ENCODE measurements at places on chromosomes 3 and 15.

- DNase-seq = no peak
Observed at GRCh38 chr3:53612508-53612907, 118.1 kb downstream of the CACNA1D start.

DNA sequence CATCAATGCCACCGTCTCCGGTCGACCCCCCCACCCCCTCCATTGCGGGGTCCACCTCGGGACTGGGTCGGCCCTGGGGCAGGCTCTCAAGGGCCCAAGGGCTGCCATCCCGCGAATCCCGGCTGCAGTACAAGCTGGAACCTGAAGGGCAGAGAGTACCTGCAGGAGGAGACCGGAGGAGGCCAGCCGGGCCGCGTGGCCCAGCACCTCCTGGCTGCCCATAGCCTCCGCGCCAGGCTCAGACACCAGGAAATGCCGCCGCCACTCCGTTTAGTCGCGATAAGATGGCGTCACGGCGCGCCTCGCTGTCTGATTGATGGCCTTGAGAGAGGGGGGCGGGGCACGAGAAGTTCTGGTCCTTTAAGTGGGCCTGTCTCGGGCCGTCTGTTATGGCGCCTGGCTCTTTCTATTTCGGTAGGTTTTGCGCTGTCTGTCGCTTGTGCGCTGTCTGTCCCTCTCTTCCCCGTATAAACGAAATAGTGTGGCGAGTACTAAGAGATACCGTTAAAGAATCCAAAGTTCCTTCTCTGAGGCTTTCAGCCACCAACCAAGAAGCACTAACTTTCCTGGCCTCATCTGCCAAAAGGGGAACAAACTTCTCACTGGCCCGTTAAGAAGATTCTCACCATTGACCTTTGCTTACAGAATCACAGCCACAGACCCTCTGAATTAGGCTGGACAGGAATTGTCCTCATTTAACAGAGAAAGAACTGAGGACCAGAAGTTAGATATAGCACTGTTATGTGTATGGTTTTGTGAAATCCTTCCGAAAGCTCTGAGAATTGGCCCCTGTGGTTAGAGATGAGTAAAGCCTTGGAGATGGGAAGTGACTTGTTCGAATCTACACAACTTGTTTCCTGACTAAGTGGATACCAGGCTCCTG, at the start of gene RFT1:
Gene RFT1 (minus strand): TSS at position 257 of the 883 bp plus-strand sequence. CDS start 35 bp downstream, at position 222.
- peak; percentile 97 for DNase-seq

DNA sequence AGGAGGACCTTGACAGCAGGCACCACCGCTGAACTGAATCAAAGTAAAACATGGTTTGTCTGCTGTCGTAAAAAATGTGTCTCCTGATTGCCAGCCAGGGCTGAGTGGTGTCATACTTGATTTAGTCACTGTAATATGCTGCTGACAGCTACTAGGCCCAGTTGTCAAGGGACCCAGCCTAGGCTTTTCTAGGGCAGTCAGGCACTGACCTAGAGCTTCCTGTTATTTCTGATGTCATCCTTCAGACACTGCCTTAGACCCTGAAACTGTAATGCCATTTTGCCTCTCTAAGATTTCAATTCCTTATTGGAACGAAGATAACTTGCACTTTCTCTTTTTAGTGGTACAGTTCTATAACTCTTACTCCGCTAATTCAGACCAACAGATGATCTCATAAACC, 2.6 kb upstream of the MRPL3 start:
- DNase-seq = no peak

DNA sequence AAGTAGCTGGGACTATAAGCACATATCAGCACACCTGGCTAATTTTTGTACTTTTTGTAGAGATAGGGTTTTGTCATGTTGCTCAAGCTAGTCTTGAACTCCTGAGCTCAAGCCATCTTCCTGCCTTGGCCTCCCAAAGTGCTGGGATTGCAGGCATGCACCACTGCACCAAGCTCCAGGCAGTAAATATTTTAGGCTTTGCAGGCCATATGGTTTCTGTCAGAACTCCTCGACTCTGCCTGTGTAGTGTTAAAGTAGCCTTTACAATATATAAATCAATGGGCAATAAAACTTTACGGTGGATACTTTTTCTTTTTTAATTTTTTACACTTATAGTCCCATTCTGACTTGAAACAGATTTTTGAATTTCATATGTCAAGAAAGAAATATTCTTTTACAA, 41.6 kb downstream of the DAG1 start:
- no peak for DNase-seq

DNA sequence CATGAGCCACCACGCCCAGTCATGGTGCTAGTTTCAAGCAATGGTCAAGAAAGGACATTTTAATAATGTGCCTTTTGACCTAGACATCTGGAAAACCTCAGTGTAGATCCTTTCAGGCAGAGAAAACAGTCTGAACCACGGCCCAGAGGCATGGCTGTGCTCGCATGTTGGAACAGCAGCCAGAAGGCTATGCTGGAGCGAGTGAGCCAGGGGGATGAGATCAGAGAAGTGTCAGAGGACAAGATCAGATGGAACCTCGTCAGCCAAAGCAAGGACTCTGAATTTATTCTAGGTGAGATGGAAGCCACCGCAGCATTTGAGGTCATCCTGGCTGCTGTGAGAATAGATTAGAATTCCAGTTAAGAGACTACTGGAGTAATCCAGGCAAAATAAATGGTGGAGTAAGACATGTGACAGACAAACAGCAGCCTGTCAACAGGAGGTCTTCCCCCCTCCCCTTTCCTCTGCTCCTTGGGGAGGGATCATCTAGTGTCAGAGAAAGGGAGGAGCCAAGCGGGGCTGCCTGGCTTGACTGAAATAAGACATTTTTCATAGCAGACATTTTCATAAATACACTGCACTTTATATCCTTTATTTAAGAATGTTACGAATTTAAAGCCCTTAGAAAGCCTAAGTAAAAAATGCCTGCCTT, 40.4 kb upstream of the ACKR4 start:
- peak; percentile 18 for DNase-seq

- no peak for DNase-seq
Observed at GRCh38 chr15:65631503-65631902, 9.8 kb downstream of the SLC24A1 start.

DNA sequence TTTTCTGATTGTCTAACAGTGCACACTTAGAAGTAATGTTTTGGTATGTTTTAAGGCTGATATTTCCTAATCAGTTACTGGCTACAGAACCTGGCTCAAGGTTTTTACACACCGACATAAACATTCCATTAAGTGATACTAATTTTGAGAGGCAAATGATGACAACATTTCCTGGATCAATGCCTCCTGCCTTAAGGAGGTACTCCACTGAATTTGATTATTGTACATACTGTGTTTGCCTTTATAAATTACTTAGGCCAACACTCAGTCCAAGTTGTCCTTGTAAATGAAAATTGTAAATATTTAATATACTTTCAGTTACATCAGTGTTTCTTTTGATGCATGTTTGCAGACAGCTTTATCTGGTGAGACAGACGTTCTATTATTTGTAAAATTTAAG, 24.2 kb upstream of the LXN start:
- no peak for DNase-seq

GRCh38 chr3:131081224-131081623, 54.5 kb downstream of the NEK11 start:
- DNase-seq = no peak

DNA sequence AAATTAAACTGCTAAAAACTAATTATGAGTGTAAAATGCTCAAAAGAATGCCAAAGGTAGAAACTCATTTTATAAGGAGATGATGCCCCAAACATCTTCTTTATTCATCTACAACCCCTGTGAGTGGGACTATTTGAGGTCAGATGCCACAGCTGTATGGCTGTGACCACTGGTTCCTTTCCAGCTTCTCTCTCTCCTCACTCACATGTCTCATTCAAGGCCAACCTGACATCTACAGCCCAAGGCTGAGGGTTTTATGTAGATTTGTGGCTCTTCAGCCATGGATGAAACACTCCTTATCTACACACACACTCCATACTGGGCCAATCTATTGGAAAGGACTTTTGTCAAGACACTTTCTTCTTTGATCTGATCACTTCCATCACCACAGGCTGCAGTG, 231.3 kb downstream of the KCNMB2 start:
- no peak for DNase-seq

- DNase-seq = no peak
Observed at GRCh38 chr3:172138792-172139507, 99.6 kb downstream of the FNDC3B start.

- DNase-seq = no peak
Observed at GRCh38 chr3:156627946-156628569, 46.3 kb upstream of the TIPARP start.

DNA sequence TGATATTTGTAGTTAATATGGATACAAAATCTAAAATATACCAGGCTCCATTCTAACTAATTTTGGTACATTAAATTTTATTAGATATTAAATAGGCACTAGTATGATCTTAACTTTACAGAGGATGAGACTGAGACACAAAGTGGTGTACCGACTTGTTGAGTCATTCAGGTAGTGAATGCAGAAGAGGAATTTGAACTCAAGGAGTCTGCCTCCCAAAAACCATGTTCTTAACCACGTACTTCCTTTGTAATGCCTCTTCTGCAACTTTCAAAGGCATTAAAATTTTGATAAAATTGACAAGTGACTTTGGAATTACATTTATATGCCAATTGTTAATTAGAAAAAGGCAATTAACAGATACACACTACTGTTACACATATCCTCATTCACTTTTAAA, 61.8 kb downstream of the ZBBX start:
- DNase-seq = no peak

GRCh38 chr3:127999509-128000106, 52.6 kb upstream of the SEC61A1 start:
- no peak for DNase-seq

GRCh38 chr3:14404186-14404585, 1.8 kb downstream of the SLC6A6 start:
- no peak for DNase-seq

DNA sequence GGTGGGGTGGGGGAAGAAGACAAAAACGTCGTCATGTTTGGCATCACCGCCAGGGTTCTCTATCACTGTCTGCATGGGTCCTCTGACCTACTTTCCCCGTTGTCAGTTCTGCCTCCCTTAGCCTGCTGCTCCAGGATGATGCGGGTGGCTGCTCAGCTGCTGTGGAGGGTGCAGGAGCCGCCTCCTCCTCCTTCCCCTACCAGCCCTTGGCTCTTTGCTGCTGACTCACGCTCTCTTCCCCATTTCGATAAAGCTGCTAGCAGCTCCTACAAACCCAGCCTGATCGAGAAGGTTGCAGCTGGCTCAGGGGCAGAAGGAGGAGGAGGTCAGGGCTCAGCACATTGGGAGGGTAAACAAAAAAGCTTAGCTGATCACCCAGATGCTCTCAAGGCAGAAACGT, 49.5 kb upstream of the SEC13 start:
- DNase-seq = no peak

GRCh38 chr3:98778852-98779413, 15.8 kb downstream of the ST3GAL6 start:
- DNase-seq = no peak

DNA sequence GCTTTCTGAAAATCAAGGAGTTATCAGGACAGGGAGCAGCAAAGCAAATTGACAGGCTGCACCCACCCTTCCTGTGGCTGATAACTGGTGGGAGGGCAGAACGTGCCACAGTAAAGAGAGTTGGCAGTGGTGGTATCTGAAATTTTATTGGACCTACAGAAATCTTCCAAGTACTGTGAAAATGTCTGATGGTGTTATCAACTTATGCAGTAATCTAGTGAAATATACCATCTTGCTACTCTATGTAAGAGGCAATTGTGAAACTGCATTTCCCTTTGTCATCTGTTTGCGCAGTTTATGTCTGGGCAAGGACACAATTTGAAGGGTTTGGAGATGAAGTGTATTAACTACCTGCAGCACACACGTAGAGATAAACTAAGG, 1.5 kb downstream of the PLCL2 start:
- no peak for DNase-seq

DNA sequence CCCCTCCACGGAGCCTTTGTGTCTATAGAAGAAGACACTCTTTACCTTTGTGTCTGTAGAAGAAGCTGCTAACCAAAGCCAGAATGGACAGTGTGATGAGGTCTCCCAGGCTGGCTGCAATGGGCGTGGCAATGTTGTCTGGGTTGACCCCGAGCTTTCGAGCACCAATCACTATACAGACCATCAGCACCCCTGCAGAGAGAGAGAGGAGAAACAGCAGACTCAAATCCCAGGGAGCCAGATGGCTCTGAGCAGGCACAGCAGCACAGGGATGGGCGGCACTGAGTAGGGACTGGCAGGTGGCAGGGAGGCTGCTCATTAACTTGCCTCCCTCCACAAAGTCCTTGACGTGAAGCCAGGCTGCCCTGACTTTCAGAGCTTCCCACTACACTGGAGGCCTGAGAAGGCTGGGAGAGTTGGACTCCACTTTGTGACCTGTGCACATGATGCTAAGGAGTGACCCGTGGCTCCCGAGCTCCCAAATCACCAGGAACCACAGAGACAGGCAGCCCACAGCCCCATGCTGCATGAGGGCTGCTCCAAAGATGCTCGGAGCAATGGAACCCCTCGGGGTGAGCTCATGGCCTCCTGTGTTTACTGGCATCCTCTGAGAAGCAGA, 53.9 kb downstream of the ROPN1B start:
- no peak for DNase-seq

GRCh38 chr3:125143538-125143937, 69.0 kb downstream of the SLC12A8 start:
- DNase-seq = peak; percentile 73

DNA sequence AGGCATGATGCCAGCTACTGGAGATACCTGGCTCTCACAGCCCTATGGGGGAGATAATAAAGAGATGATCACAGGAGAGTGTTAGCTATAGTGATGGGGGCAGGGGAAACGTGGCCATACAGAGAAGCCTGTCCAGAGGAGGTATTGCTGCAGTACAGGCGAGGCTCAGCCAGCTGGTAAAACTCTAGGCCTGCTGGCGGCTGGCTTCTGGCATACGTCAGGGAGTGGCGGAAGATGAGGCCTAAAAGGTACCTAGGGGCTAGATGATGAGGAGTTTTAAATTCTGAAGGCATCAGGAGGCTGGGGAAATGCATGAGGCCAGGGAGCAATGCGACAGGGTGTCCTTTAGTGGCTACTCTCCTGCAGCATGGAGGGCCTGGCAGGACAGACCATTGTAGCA, 110.7 kb downstream of the EEFSEC start:
- no peak for DNase-seq

- DNase-seq = no peak
Observed at GRCh38 chr3:42697289-42698051, 5.1 kb downstream of the HHATL start.

DNA sequence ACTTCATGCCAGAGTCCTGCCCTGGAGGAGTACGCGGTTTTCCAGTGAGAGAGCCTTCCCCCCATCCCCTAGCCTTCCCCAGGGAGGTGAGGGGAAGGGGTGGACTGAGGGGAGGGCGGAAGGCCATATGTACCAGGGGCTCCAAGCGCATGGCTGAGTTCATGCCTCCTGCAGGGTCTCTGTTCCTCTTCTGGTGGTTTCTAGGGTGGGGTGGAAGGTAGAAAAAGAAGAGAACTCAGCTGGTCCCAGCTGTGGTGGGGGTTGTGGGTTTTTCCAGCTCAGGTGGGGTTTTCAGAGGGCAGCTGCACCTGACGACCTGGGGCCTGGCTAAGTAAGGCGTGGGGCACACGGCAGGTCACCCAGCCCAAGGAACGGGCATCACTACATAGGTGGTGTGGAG, 10.7 kb upstream of the IQSEC1 start:
- no peak for DNase-seq

- no peak for DNase-seq
Observed at GRCh38 chr3:53016236-53016635, 29.6 kb downstream of the SFMBT1 start.
